Dorsolateral prefrontal cortex (tissue), 122 donors: ENCODE measurements at places on chromosomes 5 and 9.

- DNase-seq = no peak
Measured at GRCh38 chr9:5514617-5515260, 4.4 kb downstream of the PDCD1LG2 start.

GRCh38 chr5:127577458-127577857, 60.0 kb downstream of the PRRC1 start:
- no peak for DNase-seq

DNA sequence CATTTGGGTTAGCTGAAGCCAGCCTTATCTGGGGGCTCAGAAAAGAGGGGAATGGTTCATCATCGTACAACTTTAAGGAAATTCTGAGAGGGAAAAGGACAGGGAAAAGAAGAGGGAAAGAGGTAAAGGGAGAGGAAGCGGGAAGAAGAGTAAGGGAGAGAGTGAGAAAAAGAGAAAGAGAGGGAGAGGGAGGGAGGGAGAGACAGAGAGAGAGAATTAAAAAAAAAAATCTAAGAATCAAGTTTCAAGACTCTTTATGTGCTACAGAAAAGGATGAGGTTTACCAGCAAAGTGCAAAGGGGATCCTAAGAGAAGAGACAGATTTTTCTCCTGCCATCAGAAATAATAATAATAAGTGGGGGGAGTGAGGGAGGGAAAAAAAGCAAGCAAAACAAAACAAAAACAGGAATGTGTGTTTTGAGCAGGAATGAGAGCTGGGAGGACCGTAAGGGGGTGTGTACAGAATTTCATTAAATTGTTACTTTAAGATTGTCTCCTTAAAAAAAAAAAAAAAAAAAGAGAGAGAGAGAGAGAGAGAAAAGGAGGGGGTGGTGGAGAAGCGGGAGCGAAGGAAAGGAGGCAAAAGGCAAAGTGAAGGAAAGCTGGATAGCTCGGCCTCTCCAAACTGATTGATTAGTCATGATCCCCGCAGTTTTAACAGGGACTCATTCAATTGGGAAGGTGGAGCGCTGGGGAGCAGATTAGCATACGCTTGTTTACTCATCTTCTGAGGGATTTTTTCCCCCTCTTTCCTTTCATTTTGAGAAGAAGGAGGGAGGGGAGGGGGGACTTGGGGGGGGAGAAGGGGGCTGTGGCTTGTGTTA, 438 bp upstream of the PAPPA start:
- no peak for DNase-seq

DNA sequence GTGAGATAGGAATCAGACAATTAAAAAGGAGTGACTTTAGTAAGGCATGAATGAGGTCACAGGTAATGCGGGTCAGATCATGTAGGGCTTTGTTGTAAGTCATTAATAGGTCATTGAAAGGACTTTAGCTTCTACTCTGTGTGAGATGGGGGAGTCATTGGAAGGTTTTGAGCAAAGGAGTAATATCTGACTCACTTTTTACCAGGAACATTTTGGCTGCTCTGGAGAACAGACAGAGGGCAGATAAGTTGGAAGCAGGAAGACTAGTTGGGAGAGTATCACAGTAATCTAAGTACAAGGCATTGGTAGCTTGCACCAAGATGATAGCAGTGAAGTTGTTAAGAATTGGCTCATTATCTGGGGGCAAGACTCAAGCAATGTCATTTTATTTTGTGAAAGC, 37.4 kb downstream of the KIF2A start:
- no peak for DNase-seq

GRCh38 chr5:97044052-97044451, 98.4 kb downstream of the LIX1 start:
- no peak for DNase-seq

GRCh38 chr5:133427121-133427777, 185.1 kb downstream of the FSTL4 start:
- DNase-seq = no peak

DNA sequence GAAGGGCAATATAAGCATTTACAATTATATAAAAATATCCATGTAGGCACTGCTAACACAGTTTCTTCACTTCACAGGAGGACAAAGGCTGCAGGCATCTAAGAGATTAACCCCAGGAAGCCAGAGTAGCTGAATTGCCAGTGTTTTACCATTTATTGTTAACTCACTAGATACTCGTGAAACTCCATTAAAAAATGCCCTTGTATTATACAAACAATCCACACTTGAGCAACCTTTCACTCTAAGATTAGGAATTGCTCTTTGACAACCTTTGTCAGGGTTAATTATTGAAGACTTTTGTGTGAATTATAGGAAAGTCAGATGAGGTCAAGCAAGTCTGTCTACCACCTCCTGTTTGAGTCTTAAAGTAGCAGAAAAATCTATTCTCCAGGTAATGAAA, 317.8 kb downstream of the ADGRV1 start:
- DNase-seq = no peak

DNA sequence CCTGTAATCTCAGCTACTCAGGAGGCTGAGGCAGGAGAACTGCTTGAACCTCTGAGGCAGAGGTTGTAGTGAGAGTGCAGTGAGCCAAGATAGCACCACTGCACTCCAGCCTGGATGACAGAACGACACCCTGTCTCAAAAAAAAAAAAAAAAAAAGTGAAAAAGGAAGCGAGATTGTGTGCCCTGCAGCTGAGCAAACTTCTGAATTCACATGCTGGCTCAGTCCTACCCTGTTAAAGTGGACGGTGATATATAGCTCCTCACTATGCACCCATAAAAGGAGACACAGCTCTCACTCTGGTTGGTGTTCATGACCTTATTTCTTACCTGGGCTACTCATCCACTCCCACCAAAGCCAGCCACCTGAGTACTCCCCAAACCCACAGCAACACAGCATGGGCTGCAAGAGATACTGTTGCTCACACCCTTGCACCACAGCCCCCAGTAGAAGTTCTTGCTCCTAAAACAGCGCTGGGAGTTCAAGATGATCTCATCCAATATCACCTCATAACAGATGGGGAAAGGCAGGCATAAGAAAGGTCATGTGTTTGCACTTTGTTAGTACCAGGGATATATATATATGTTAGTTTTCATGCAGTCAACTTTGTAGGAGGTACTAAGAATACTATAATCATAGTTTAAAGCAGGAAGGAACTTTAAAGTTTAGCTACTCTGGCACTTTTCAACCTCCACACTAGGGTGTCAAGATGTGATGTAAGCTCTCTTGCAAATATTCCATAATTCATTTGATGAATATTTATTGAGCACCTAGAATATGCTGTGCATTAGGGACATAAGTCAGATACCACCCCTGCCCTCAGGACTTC, 4.0 kb downstream of the TTLL11 start:
- DNase-seq = no peak

DNA sequence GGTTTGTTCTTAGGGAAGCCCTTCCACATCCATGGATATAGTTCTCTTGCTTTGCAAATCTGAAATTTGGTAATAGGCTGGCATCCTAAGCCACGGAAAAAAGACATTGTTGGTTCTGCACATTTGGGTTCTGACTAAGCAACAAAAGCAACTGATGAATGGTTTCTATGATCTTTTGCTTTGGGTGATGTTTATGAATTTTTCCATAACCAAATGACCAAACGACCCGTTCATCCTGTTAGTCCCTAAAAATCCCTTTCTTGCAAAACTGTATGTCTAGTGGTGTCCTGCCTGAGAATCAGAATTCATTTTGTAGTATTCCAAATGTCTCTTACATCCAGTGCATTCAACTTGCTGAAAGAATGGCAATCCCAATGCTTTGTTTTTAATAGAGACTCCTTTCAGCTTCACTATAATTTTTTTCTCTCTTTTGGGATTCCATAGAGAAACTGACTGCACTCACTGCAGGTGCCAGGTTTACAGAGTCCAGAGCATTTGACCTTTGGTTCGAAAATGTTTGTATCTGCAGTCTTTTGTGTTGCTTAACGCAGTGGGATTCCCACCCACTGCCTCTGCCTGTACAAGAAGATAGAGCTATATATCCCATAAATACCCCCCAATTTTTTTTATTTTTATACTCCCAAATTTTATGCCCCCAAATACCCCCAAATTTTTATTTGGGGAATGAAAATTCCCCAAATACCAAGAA, 4.7 kb downstream of the SPTAN1 start:
- no peak for DNase-seq

DNA sequence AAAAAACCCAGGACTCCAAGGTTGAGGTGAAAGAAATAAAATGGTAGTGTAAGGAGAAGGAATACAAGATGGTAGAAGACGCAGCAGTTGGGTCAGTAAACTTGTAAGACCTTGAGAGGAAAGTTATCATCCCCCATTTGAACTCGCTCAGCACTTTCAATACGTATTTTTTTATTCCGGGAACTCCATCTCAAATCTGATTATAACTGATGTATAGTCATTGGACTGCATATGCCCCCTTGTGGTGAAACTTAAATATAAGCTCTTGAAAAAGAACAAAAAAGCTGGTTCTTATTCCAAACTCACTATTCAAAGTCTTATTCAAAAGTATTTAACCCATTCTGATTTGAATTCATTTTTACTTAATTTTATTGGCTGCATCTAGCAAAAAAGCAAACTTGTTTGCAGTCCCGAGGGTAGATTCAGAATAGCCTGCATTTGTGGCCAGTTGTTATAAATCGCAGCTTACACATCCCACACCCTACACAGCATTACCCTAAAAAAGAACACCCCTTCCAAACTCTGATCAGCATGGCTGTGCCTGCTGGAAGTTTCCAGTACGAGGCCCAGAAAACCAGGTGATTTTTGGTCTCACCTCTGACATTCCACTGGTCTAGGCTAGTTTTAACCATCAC, 118.0 kb downstream of the ESM1 start:
- DNase-seq = no peak

DNA sequence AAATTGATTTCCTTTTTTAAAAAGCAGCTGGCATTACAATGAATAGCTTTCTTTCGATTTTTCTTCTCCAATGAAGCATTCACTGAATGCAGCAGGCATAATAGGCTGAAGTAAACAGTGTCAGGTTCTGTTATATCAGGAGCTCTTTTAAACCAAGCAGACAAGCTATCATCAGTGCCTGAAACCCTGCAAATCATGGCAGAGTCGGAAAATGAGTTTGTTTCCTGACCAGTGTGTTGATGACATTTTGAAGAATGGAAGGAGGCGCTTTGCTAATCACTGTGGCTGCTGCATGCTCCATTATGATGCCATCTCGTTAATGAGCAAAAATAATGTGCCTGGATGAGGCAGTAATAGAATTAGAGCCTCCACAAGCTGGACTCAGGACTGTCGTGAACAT, 284.5 kb downstream of the ZNF608 start:
- no peak for DNase-seq

- DNase-seq = no peak
Measured at GRCh38 chr9:75871624-75872023, 18.8 kb upstream of the PCSK5 start.

- DNase-seq = no peak
Measured at GRCh38 chr9:127189628-127190027, 67.2 kb upstream of the ANGPTL2 start.

DNA sequence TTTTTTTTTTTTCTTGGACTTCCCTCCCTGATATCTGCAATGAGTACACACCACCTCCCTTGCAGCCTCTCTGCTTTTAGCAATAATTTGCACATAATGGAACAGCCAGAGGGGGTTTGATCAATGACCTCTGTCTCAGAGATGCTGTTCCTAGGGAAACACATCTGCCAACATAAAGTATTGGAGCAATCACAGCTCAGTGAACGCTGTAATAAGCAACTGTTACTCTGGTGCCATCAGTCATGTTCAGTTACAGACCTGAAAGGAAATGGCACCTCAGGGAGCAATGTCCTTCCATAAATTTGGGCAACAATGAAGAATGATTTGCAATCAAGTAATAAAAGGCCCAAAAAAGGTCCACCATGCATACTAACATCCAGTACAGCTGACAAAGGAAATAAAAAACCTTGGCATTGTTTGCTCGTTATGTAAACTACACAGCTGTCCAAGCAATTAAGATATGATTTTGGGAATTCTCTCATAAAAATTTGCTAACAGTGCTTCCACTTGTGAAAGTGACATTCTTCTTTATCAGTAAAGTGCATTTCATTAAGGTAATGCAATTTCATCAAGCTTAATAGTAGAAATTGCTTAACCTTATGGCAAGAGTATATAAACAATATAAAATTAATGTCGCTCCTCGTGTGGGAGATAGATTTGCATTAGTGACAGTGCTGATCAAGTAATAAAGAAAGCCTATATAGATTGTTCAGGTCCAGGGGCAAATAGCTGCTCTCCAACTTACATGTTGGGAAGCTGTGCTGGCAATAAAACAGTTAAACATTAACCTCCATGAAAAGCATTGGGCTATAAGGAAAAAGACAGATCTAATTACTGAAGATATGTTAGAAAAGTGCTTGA, 167.8 kb downstream of the RASEF start:
- no peak for DNase-seq

- no peak for DNase-seq
Measured at GRCh38 chr5:170397059-170397458, 7.9 kb upstream of the KCNMB1 start.

GRCh38 chr9:94937214-94937903, 210.9 kb downstream of the AOPEP start:
- no peak for DNase-seq

- no peak for DNase-seq
Measured at GRCh38 chr9:91873637-91874051, 76.4 kb downstream of the ROR2 start.

- no peak for DNase-seq
Measured at GRCh38 chr9:91411096-91411771, 12.4 kb downstream of the NFIL3 start.

DNA sequence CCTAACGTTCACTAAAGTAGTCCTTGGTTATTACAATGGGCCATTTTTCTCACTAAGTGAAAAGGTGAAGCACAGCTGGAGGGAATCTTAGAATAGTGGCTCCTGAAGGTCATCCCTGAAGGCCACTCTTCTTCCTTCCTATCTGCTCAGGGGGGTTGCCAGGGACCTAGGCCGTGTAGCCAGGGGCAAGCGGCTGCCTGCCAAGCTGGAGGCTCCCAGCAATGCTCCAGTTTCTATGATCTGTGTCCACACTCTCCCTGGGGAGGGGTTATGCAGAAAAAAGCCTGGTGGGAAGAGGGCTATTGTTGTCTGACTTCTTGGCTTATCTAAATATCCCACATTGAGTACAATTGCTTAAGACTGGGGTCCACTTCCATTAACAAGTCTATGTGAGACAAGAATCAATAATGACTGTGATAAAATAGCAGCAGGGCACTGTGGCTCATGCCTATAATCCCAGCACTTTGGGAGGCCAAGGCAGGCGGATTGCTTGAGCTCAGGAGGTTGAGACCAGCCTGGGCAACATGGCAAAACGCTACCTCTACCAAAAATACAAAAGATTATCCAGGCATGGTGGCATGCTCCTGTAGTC, 3.8 kb downstream of the NMRK1 start:
- no peak for DNase-seq

- no peak for DNase-seq
Measured at GRCh38 chr5:30959238-30959637, 234.2 kb upstream of the CDH6 start.

DNA sequence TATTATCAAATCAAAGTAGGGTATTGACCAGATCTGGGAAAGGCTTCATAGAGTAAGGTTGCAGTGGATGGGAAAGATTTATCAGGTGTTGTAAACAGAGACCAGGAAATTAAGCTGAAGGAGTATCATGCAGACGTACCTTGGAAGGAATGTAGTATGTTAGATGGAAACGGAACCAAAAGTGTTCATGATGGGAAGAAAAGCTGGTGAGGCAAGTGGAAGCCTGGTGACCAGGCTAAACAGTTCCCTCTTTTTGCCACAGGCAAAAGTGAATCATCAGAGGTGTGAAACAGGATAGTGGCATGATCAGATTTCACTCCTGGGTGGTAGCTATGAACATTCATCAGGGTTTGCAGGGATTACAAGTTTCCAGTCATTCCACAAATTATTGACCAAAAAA, 780.1 kb upstream of the DMAC1 start:
- DNase-seq = no peak
